ENCODE measurements at places on chromosomes 16 and 17.
A peak's percentile ranks its signal among the peaks of the same experiment; 100 is the strongest.

DNA sequence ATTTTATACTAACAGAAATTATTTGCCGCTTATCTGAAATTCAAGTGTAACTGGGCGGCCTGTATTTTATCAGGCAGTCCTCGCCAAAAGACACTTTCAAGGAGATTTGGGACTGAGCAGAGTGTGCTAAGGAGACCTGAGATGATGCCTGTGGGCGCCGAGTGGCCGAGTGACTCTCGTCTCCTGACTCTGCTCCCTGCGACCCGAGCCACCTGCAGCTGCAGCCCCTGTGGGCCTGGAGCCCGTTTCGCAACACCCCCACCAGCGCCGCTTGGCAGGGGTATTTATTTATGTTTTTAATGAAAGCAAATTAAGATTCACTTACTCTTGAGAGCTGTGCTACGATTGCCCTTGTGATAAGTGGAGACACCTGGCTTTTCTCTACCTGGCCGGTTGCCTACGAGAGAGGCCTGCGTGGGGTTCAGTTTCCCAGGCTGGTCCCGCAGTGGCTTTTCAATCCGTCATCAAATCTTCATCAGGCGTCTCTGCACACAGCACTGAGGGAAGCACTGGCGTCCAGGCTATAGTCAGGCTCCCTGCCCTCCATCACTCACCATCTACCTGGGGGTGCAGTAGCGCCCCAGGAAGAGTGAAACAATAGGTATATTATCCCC is 124.0 kb downstream of the SEC14L1 start:
- no peak for DNase-seq

DNA sequence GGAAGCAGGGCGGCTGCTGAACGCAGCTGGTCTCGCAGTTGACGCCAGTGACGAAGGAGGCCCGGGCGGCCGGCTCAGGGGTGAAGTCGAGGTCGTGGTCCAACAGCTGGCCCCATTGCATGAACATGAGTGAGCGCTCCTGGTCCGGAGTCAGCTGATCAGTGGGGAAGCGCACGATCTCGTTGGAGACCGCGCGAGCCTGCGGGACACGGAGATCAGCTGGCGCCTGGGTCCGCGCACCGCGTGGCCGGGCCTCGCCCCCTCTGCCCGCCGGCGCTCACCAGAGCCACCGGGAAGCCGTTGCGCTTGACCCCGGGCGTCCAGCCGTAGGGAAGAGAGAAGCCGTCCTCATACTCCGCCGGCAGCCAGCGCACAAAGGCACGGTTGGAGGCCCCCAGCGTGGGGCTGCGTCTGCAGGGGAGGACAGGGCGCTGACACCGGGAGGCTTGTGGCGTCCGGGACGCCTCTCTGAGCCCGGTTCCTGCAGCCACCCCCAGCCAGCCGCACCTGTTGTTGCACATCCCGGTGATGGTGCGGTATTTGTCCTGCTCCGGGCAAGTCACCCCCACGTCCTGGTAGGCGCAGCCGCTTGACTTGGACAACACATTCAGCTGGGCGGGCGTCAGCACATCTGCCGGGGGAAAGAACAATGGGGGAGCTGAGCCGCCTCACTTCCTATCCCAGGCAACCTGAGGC is 1.6 kb downstream of the MPO start:
- DNase-seq, result no peak

DNA sequence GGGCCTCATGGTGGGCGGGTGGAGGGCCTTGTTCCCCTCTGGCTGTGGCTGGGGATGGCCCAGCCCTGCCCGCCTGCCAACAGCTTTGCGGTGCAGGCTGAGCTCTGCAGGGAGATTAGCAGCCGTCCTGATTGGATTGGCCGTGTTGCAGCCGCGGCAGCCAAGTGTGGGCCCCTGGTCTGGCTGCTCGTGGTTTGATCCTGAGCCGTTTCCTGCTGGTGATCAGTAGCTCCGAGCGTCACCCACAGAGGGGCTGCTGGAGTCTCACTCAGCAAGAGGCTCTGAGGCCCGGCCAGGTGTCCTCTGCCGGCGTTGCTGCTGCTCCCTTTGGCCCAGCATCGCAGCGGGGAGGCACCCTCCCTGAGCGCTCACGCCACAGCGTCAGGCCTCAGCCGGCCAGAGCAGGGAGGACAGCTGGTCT is 32.5 kb downstream of the BAIAP2 start:
- DNase-seq, result no peak

- DNase-seq, result no peak
Observed at GRCh38 chr16:25298165-25298872, 40.7 kb upstream of the ZKSCAN2 start.

DNA sequence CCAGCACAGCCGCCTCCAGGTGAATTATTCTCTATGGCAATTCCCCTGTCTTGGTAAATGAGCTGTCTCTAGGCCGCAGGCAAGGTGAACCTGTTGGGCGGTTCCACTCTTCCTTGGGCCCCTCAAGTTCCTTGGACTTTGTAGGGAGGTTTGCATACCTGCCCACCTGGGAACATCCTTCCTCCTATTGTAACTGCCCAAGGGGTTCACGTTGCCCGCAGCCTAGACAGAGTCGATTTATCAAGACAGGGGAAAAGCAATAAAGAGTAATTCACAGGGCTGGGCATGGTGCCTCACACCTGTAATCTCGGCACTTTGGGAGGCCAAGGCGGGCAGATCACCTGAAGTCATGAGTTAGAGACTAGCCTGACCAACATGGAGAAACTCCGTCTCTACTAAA is 122.5 kb downstream of the KCNJ18 start:
- no peak for DNase-seq

GRCh38 chr16:67116388-67117311 is 6.9 kb downstream of the PHAF1 start:
- DNase-seq, result no peak

DNA sequence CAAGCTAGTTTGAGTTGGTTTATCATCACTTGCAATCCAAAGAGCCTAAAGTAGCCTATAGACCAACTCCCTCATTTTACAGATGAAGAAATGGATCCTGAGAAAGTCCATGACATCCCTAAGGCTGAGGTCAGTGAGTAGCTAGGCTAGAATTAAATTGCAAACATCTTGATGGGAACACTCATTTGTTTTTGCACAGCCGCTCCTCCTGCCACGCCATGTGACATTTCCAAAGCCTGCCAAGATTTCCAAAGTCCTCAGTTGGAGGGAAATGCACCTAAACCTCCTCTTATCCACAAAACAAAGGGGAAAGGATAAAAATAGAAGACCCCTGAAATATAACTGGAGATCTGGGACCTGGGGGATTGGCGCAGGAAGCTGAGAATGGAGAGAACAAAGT is 15.0 kb downstream of the TMEM92 start:
- DNase-seq, result no peak

DNA sequence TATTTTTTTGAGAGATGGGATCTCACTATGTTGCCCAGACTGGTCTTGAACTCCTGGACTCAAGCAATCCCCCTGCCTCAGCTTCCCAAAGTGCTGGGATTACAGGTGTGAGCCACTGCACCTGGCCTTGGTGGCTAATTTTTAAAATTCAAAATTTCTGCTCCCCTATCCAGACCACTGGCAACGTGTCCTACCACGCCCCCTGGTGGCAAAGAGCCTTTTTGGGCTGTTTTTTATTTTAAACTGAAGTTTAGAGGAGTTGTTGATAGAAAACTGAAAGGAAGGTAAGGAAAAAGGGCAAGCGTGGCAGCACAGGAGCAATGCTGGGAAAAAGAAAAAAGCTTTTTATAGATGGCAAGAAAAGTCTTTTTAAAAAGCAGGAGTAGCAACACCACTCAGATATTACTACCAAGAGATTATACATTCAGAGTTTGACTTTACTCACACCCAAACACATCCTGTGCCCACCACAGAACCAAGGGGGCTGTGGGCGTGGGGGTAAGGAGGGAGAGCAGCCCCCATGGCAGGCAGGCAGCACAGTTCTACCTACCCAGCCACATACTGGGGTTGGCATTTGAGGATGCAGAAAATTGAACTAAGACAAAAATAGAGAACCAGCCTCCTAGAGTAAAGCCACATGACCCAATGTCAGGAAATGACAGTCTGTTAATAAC is 4.2 kb upstream of the MXRA7 start:
- DNase-seq, result no peak

DNA sequence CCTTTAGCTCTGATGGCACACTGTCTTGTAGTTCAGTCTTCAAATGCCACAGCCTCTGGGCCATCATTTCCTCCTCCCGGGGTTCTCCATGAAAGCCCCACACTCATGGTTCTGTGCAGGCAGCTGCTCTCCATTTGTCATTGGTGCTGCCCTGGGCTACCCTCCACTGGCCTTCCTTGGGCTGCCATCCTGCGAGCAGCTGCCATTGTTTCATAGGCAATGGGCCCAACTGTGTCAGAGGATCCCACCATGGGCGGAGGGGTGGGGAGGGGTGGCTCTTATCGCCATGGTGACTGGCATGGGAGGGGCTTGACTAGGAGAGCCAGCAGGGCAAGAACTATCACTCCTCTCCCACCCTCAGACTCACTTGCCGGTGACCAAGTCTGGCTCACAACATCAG is 38.6 kb upstream of the BRD7 start:
- DNase-seq, result no peak

DNA sequence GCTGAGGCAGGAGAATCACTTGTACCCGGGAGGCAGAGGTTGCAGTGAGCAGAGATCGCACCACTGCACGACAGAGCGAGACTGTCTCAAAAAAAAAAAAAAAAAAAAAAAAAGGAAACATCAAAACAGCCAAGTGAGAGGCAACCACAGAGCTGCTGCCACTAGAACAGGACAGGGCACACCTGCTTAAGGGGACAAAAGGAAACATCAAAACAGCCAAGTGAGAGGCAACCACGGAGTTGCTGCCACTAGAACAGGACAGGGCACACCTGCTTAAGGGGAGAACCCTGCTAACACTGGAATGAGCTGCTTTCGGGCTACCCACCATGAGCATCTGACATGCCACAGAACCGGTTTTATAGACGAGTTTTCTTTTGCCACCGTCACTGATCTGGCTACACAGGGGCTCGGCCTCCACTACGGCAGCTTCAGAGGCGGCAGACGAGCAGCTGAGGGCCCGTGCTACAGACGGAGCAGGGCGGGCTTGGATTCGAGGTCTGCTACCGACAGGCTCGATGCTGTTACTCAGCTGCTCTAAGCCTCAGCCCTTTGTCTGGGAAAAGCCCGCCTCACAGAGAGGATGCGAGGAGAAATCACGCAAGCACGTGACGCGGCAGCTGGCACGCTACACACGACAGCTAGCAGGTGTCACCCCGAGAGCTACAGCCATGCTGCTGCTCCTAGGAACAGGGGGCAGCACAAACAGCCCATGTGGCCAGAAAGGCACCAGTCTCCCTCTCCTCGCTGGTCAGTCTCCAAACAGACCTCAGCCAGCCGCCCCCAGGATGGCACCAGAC is 2.0 kb downstream of the P4HB start:
- DNase-seq, result peak; percentile 71

GRCh38 chr17:70070305-70071027 is 4.6 kb upstream of the KCNJ16 start:
- no peak for DNase-seq
